ENCODE measurements at places on chromosomes 7 and 10. TPM values are rescaled to one million over a fixed set of nuclear protein-coding genes. Genes with fewer than 3 reads are reported as not detected.

GRCh38 chr7:80088705-80089104 lies 45.9 kb upstream of the GNAI1 start:
- peak; percentile 78 for DNase-seq

GRCh38 chr10:133010095-133010842 lies 67.9 kb upstream of the CFAP46 start:
- no peak for DNase-seq

GRCh38 chr7:43769281-43769680 lies 10.8 kb downstream of the BLVRA start:
- DNase-seq, result no peak

DNA sequence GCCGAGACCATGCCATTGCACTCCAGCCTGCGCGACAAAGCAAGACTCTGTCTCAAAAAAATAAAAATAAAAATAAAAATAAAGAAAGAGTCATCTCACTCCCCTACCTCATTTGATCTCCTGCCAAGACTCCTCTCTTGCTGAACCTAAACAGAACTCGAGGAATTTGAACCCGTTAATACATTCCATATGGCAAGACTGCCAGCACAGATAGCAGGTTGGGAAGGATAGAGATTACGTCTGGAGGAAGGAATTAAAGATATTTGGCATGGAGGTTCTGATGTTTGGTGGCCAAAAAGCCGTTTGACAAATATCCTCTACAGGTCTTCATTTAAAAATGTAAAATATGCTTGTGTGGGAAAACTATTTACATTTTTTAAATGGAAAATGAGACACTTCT lies 549.6 kb downstream of the HTR7 start:
- DNase-seq, result no peak

GRCh38 chr7:37598824-37599223 lies 84.7 kb upstream of the GPR141 start:
- no peak for DNase-seq

GRCh38 chr10:16754765-16755164 lies 62.5 kb downstream of the RSU1 start:
- no peak for DNase-seq

DNA sequence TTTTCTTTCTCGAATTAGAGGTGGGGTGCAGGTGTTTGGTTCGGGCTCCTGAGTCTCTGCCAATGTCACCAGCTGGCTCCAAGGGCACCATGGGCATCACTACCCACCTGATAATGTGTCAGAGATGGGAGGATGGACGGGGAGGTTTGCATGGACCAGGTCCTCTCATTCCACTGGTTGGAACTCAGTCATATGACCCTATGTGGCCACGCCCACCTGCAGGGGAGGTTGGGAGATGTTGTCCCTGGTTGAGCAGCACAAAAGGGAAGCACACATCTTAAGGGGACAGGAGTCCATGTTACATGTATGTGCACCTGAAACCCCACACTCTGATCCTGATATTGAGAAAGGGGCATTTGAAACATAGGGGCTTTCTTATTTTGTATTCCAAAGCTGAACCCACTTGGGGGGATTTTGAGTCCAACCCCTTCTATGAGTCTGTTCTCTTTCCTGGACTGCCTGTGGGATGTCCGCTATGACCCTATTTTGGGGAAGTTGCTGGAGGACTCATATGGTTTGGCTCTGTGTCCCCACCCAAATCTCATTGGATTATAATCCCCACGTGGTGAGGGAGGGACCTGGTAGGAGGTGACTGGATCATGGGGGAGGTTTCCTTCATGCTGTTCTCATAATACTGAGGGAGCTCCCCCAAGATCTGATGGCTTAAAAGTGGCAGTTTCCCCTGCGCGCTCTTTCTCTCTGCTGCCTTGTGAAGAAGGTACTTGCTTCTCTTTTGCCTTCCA lies 66.9 kb upstream of the BAIAP2L1 start:
- DNase-seq, result no peak

- no peak for DNase-seq
Measured at GRCh38 chr7:28369523-28369922, 42.8 kb upstream of the CREB5 start.

GRCh38 chr10:47346581-47347302 lies 1.4 kb upstream of the RBP3 start:
- DNase-seq, result peak; percentile 9

GRCh38 chr7:43362652-43363034 lies 220.3 kb upstream of the STK17A start:
- peak; percentile 48 for DNase-seq

- DNase-seq, result no peak
Measured at GRCh38 chr10:10845185-10845584, 172.5 kb upstream of the CELF2 start.

GRCh38 chr10:102542800-102543418 lies 39.1 kb downstream of the SUFU start:
- DNase-seq, result peak; percentile 41

DNA sequence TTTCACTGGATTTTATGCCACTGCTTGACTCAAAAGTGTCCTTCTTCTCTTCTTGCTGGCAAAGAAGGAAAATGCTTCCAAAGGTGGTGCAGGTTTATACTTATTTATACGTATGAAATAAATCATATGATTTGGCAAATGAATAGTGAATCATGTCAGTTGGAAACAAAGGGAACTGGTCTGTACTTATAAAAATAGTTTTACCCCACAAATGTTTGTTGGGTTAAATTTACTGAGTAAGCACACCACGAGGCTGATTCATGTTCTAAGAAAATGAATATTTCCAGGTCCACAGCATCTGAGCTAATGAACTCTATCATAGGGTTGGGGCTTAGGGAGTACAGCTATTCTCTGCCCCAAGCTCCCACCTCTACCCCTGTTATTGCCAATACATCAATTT lies 232.2 kb downstream of the TRIL start:
- DNase-seq, result peak; percentile 50

GRCh38 chr10:31677195-31678138 lies 251.2 kb downstream of the ARHGAP12 start:
- no peak for DNase-seq

DNA sequence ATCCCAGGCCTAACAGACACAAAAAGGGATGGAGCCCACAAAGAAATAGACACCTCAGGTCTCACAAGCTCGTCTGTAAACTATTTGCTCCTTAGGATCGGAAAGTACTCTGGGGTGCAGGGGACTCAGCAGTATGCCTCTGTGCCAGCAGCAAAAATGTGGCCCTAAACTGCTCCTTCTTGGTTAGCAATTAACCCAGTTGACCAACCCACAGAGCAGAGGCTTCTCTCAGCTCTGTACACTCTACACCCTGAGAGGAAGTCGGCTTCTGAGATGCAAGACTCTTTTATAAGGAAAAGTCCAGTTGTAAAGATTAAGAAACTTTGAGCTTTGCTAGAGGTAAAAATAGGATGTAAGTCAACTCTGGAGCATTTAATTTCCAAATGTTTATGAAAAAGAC lies 156.3 kb upstream of the PRSS58 start:
- DNase-seq, result no peak

DNA sequence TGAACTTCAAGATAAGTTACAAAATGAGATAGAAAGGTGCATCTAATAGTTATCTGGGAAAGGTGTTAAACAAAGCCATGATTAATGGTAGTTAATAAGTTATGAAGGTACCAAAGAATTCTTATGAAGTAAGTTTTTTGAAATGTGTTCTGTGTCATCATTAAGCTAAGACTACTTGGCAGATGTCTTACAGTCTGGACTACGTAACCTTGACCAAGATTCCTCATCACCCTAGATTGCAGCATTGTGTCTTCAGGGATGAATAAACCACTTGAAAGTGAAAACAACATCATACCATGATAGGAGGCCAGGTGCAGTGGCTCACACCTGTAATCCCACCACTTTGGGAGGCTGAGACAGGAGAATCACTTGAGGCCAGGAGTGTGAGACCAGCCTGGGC lies 48.2 kb downstream of the GOT1 start:
- no peak for DNase-seq

DNA sequence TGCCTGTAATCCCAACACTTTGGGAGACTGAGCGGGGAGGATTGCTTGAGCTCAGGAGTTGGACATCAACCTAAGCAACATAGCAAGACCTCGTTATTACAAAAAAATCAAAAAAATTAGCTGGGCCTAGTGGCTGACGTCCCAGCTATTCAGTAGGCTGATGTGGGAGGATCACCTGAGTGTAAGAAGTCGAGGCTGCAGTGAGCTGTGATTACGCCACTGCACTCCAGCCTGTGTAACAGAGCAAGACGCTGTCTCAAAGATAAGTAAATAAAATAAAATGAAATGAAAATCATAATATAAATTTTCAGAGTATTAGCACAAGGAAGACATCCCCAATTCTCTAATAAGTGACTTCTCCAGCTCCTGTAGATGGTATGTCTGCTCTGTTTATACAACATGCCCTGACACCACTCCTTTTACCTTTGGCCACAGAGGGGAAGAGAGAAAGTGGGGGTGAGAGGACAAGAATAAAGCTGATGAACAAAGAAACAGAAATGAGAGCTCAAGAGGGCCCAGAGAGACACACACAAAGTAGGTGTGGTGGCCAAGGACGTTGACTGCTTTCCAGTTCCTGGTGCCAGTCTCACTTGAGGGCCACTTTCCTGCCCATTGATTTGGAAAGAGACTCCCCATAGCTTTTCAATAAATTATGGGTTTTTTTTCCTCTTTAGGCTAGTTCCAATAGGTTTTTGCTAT lies 62.9 kb downstream of the PTTG1IP2 start:
- peak; percentile 13 for DNase-seq

- DNase-seq, result no peak
Measured at GRCh38 chr10:116784035-116784434, 41.7 kb upstream of the HSPA12A start.

GRCh38 chr7:2476298-2476697 lies at the start of gene GRIFIN:
Gene GRIFIN, minus strand, starts transcription at chr7:2476398. Its CDS starts 15 bp downstream, at chr7:2476383.
- DNase-seq, result no peak

DNA sequence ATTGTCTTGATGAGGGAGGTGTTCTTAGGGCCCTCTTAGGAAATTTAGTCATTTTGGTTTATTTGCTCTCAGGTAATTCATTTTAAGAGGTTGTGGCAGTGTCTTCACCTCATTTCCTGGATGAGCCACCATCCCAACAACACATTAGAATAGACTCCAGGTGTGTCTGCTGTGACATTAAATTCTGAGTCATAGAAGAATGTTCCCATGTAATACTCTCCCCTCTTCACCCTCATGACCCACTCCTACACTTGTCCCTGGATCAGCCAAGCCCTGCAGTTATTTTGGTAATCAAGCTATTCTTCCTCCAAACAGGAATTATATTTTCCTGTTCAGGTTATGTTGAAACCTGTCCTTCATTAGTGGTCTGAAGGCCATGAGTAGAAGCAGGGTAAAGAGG lies 944.1 kb downstream of the SORCS3 start:
- DNase-seq, result peak; percentile 81

GRCh38 chr10:125159486-125159931 lies 854 bp downstream of the CTBP2 start:
- no peak for DNase-seq

GRCh38 chr10:116105264-116105663 lies 167.7 kb downstream of the GFRA1 start:
- no peak for DNase-seq

- no peak for DNase-seq
Measured at GRCh38 chr7:77288676-77289320, 89.2 kb upstream of the FGL2 start.

FXYD4 gene
- not detected for total RNA-seq

BMI1 gene
- 20.4 TPM for total RNA-seq

CRYGN gene
- not detected for total RNA-seq

OR2A7 gene
- 0.53 TPM for total RNA-seq

ARHGEF5 gene
- 14.3 TPM for total RNA-seq

IFIT2 gene
- total RNA-seq, result 0.26 TPM

PKD1L1 gene
- 0.26 TPM for total RNA-seq

CYP26C1 gene
- total RNA-seq, result under 0.01 TPM

All from bronchial epithelial cell (primary cell).